ENCODE measurements at places on chromosomes 5 and 9.
A peak's percentile ranks its signal among the peaks of the same experiment; 100 is the strongest.

DNA sequence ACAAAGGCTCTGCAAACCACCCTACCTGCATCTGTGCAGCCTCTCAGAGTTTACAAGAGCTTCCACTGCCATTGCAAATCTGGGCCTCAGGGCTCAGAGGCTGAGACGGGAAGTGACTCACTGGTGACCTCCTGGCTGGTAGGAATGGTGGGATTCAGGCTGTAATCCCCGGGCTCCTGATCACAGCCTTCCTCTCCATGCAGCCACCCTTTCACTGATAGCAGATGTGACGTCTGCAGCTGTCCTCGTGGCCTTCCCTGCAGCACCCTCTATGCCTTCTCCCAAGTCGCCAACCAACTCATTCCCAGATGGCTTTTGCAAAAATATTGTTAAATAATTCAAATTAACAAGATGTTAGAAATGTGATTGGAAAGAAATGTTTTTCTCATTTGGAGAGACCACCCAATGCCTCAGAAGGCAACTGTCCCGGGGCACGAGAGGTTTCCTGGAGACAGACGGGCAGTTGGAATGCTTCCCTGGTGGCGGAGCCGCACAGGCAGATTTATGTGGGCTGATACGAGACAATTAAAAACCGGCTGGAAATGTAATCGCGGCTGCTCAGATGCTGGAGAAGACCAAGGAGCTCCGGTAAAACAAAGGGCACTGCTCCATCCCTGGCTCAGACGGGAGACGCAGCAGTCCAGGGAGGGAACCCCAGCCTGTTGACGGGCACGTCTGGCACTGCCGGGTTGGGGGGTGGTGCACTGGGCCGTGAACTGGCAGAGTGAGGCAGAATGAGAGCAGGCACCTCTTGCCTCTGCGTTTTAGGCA, 34.4 kb upstream of the SLC25A51 start:
- DNase-seq: no peak

DNA sequence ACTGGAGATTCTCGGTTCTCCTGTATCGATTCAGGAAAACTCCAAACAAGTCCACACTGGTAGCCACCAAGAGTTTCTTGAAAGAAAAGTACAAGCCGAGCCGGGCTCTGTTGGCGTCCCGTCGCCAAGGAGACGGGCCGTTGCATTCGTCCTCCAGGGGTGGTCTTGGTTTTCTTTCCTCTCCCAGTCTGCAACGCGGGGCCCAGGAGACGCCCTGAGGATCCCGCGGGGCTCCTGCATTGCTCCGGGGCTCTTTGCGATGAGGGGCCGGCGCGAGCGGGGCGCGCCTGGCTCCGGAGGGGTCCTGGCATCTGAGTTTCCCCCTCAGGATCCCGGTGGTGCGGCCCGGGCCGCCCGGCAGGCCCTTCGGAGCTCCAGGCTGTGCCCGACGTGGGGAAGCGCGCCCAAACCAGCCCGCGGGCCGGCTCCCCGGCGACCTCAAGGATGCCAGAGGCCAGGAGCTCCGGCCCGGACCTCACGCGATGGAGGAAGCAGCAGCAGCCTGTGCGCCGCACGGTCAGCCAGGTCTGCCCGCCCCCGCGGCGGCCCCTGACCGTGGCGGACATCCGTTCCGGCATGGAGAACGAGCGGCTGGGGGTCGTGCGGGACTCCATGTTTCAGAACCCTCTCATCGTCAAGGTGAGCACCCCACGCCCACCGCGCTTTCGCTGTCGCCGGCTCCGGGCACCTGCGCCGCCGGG, at the start of gene CFAP77:
Gene CFAP77, plus strand, starts transcription at position 384 of the 701 bp plus-strand sequence. Its CDS starts 61 bp downstream, at position 445.
- no peak for DNase-seq

GRCh38 chr5:149024943-149025342, 37.9 kb downstream of the SH3TC2 start:
- no peak for DNase-seq

DNA sequence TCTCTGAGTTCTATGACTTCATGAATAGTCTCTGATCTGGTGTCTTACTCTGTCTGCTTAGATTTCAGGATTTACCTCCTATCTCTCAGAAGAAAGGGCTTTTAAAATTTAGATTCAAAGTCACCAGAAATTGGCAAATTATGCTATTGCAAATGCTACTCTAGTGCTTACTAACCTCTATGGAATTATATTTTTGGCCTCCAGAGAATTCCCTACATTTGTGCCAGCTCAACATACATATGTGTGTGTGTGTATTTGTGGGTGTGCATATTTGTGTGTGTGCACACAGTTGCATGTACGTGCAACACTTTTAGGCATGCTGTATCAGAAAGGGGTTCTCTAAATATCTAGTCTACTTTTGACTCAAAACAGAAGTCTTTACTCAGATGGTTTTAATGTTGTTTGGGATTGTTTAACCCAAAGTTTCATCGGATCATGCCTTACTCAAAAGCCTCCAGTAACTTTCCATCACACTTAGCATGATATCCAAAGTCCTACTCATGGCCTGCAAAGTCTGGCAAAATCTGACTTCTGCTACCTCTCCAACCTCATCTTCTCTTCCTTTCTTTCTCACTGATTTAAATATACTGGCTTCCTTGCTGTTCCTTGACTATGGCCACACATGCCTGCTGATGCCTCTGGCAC, 147.6 kb upstream of the NR3C1 start:
- DNase-seq: no peak

- no peak for DNase-seq
Measured at GRCh38 chr9:72254901-72255545, 105.8 kb downstream of the GDA start.

GRCh38 chr9:69593301-69593700, 78.9 kb downstream of the APBA1 start:
- peak; percentile 47 for DNase-seq

DNA sequence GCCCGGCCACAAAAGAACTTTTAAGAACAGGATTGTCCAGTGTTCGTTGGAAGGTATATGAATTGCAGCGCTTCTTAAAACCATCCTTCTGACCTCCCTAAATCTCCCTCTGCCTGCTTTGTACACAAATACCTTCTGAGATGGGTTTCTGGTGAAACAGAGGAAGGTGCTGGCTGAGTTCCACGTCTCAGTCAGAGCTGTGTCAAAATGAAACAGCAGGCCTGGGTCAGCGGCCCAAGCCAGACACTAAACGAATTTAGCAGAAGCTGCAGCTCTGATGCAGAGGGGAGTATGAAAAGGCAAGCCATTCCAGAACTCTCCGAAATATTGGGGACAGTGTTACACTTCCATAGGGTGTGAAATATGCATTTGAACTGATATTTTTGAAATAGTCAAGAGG, 37.8 kb upstream of the CRB2 start:
- no peak for DNase-seq

DNA sequence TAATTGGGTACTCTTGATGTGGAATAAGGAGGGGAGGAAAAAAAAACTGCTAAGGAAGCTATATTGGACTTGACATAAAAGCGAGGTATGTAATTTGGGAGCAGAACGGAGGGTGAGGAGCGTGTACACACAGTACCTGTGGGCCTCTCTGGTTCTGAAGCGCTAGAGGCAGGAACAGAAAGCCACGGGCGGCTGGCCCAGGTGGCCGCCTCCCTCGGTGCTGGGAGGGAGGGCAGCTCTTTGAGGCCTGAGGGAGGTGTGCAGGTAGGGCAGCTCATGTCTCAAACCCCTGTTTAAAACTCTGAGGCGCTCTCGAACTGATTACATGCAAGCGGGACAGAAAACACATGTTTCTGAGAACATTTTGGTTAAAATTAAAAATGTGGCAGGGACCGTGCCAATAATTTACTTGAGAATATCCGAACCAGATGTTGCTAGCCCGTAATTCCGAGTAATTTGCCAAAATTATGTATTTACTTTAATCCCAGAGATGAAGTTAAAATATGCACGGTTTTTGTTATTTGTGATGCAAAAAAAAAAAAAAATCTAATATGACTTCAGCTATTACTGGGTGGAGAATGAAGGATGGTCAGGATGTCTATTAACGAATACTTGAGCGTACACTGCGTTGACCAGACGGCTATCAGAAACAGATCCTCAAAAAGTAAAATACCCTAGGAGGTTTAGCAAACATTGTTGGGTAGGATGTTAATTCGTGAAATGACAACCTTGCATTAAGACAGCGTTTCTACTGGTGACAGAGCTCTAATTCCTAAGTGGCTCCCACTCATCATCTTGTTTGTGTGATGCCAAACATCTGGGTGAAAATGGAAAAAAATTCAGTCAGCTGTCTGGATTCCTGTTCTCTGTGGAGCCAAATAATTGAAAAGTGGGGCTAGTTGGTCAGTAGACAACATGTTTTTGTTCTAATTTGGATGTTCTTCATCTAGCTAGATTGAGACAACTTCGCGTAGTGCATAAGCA, 24.4 kb upstream of the STC2 start:
- peak; percentile 44 for DNase-seq

DNA sequence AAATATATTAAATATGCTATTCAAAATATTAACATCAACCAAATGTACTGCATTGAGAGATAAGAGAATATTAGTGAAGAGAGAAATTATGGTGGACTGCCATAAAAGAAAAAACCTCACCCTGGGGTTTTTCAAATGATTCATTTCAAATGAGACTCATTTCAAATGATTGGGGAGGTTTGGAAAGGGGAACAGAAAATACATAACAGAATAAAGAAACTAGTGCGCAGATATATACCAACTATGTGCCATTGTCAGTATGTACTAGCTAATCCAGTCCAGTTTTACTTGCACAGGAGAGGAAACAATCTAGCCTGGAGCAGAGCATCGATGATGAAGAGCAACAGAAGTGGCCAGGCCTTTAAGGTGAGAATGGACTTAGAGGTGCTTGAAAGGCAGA, 651.6 kb upstream of the RORB start:
- DNase-seq: no peak

DNA sequence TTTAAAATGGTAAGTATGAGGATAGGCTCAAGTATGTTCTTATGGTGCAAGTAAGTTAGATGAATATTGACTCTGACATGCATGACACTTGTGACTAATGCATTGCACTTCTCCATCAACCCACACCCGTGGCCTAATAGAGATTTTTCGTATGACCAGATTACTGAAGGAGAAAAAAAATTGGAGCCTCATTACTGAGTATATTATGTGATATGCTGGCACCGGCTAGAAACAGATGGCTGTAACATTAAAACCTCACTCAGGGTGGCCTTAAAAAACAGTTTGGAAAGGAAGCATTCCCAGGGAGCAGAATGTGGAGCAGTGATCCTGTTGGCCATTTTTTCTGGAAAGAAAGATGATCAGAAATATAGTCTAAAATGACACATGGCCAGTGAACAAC, 766.4 kb downstream of the PRELID2 start:
- DNase-seq: no peak

DNA sequence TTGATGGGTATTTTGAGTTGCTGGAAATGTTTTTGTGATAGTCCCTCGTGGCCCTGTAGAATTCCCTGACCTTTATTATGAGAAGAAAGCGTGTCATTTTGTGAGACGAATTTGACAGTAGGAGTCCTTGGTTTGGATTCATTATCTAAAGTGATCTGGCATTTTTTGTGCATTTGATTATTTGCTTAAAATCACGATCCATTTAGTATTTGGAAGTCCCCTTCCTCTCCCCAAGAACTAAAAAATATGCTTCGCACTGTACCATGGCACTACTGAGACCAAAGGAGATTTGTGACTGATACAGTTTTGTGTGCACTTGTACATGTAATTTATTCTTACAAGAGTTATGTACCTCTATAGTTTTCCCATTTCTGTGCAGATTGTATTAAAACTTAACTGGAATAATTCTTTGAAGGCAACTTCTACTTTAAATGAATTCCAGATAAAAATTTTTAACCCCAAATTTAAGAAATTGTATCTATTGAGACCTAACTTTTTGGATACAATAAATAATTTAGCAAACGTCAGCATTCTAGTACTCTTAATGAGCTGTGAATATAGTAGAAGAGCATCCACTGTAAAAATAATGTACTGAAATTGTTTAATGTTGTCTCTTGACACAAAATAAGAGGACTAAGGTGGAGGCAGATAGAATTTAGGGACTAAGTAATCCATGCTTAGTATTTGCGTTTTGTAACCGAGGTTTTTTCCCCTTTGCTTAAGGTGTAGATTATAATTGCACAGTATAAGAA, 2.1 kb downstream of the MAP3K1 start:
- DNase-seq: no peak

- no peak for DNase-seq
Measured at GRCh38 chr5:158998793-158999325, 100.9 kb downstream of the EBF1 start.

- DNase-seq: no peak
Measured at GRCh38 chr5:151602806-151603205, 11.7 kb upstream of the FAT2 start.

DNA sequence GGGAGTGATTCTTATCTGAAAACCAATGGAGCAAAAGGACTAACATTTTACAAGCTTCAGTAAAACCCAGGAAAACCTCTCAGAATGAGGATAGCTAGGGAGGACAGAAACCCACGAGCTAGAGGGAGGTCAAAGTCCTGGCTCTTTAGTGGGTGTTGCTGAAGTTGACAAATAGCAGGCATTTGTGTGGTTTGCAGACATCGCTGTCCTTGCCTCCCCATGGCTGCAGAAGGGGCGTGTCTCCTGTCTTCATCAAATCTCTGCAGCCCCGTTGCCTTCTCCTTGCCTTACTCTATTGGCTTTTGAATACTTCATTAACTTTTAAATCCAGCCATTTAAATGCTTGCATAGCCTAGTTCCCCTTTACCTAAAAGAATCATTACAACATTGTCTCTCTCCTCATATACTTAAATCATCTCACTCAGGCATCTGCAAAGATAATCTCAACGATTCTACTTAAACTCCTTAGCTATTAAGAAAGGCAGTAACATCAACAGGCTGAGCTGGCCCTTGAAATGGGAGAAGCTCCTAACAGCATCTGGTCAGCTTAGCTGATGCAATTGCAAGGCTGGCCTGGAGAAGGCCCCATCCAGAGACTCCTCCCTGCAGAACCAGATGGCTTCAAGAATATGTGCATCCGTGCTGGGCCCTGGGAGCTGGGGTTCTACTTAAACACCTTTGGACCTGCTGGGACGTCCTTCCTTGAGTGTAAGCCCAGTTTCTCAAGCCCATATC, 152.8 kb upstream of the TAS2R1 start:
- DNase-seq: no peak

- DNase-seq: no peak
Measured at GRCh38 chr5:107395632-107396350, 274.9 kb downstream of the EFNA5 start.

GRCh38 chr9:114123031-114123977, 24.2 kb upstream of the KIF12 start:
- DNase-seq: no peak

GRCh38 chr9:38024036-38024681, 44.9 kb downstream of the SHB start:
- no peak for DNase-seq

GRCh38 chr5:133696006-133696584, 83.8 kb upstream of the FSTL4 start:
- no peak for DNase-seq

DNA sequence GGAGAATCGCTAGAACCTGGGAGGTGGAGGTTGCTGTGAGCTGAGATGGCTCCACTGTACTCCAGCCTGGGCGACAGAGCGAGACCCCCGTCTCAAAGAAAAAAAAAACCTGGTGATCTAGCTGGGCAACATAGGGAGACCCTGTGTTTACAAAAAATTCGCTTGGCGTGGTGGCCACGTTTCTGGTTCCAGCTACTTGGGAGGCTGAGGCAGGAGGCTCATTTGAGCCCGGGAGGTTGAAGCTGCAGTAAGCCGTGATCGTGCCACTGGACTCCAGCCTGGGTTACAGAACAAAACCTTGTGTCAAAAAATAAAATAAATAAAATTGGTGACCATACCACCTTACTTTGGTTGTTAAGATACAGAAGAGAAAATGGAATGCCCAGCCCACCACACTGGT, 1.8 kb upstream of the HNRNPAB start:
- no peak for DNase-seq

- no peak for DNase-seq
Measured at GRCh38 chr5:67620424-67621397, 424.1 kb upstream of the CD180 start.
